ENCODE measurements at places on chromosomes 4 and X.

DNA sequence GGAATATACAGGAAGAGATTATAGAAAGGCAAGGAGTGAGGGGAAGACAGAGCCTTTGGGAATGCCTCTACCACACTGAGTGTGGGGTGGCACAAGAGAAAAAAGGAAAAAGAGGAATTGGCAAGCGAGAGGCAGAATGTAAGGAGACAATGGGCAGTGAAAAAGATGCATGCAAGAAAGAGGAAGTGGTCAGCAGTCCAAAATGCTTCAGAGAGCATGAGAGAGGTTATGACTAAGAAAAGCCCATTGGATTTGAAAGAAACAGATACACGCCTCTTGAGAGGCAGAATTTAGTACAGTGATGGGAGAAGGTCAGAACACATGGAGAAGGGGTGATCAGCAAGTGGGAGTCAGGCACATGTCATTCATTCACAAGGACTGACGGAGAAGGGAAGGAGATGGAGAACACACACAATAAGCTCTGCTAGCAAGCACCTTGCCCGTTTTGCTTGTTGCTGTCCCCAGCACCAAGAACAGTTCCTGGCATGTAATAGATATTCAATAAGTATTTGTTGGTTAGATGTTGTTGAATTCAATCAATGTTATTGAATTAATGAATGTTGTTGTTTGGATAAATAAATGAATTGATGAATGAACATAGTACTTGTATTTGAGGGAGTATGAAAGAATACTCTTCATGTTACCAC is 6.3 kb downstream of the DCHS2 start:
- no peak for DNase-seq

DNA sequence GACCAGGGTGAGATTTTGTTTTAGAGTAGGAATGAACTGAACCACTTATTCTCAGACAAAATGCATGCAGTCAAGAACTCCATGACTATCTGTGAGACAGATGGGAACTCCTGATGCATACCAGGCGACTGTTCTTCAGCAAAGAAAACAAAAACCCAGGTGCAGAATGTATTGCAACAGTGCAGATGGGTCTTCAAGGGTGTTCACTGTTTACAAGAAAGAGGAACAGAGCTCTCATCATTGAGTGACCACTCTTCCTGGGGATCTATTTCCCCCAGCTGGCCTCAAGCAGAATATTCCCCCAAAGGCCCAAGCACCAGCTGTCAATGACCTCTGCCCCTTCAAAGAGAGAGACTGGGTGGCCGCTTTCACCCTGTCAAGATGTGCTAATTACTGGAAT is 39.7 kb upstream of the BMP3 start:
- no peak for DNase-seq

- no peak for DNase-seq
Measured at GRCh38 chr4:31715302-31715701, 995.1 kb downstream of the PCDH7 start.

DNA sequence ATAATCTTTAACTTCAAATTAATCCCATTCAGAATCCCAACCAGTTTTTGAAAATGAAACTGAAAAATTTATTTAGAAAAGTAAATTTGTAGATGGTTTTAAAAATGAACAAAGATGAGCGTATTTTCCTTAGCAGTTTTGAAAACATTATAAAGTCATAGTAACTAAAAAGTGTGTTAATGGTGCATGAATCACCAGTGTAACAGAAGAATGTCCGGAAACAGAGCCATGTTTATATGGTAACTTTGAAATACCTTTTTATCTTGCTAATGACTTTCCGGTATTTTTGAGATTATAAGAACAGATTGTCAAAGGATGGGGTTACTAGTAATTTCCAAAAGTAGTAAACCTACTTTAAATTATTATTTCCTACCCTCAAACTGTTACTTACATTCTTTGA is 145.9 kb downstream of the IRS4 start:
- DNase-seq: no peak

- DNase-seq: no peak
Measured at GRCh38 chr4:2168469-2169319, 73.2 kb downstream of the HAUS3 start.
